ENCODE measurements at places on chromosomes 12 and 14. TPM values are rescaled to one million over a fixed set of nuclear protein-coding genes. Genes with fewer than 3 reads are reported as not detected.

Gene FICD
- total RNA-seq = 9.9 TPM

Gene ALX1
- not detected for total RNA-seq

Gene PDE3A
- not detected for total RNA-seq

Gene USP30
- 38.6 TPM for total RNA-seq

Gene RPGRIP1
- total RNA-seq = 0.39 TPM

Gene HPD
- not detected for total RNA-seq

GRCh38 chr12:92844151-92844763 is 84.8 kb downstream of the EEA1 start:
- DNase-seq = no peak

DNA sequence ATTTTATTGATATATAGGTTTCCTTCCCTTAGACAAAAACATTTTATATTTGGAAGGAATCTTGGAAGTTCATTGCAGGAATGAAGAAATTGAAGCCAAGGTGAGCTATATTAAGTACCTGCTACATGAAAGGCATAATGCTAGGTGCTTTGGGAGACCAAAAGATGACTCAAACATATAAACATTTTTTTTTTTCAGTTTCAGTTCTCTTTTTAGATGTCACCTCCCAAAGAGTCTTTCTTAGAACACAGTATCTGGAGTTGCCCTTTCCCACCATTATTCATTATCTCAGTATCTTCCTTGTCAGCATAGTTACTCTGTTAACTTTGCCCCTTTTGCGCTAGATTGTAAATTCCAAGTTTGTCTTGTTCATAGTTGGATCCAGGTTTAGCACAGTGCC is 1.1 kb downstream of the LIN52 start:
- peak; percentile 50 for DNase-seq

DNA sequence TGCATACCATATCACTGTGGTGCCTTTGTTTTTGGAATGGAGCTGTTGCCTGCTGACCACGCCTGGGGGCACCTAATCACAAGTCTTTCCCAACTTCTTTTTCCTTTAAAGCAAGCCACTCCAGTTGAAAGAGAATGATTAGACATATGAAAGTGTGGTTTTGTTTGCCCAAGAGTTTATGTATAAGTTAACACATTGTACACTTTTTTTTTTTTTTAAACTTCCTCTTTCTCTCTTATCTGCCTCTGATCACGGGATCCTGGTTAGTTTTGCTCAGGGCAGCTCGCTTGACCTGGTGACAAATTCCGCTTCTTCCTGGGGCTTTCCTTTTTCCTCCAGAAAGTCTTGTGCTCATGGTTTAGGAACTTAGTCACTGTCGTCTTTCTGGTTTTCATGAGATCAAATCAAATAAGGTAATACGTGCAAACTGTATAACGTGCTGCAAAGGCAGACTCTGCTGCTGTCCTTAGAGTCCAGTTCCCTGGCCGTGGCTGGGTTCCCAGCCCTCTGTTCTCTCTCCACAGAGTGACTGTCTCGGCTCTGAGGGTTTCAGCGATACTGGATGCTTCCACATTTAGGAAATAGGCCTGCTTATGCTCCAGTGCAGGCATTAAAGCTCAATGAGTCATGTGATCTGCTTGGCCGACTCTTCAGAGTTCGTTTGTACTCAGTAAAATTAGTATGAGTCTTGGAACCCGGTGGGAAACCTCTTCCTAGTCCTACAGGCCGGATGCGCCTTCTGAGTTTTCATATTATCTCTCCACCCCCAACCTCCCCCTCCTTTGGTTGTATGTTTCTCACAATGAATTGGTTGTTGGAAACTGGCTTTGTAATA is 15.2 kb downstream of the RASSF3 start:
- peak; percentile 54 for DNase-seq
